ENCODE measurements at places on chromosomes 5 and 9.
A peak's percentile ranks its signal among the peaks of the same experiment; 100 is the strongest.

- DNase-seq, result no peak
Measured at GRCh38 chr9:111909444-111909843, 12.8 kb downstream of the UGCG start.

- no peak for DNase-seq
Measured at GRCh38 chr5:170532935-170533334, 29.1 kb downstream of the KCNIP1 start.

DNA sequence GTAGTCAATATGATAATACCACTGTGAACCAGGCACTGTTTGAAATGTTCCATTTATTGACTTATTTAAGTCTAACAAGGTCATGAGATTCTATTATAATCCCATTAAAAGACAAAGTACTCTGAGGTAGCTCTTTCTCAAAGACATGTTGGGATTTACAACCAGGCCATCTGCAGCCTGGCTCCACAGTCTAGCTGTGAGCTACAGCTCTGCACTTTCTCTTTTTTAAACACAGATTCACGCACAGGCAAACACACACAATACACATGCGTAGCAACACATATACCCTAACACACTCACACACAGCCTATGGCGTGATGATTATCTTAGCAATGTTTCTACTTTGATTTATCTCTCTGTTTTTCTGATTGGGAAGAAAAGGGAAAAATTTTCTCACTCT, 174.3 kb downstream of the PRR16 start:
- no peak for DNase-seq

DNA sequence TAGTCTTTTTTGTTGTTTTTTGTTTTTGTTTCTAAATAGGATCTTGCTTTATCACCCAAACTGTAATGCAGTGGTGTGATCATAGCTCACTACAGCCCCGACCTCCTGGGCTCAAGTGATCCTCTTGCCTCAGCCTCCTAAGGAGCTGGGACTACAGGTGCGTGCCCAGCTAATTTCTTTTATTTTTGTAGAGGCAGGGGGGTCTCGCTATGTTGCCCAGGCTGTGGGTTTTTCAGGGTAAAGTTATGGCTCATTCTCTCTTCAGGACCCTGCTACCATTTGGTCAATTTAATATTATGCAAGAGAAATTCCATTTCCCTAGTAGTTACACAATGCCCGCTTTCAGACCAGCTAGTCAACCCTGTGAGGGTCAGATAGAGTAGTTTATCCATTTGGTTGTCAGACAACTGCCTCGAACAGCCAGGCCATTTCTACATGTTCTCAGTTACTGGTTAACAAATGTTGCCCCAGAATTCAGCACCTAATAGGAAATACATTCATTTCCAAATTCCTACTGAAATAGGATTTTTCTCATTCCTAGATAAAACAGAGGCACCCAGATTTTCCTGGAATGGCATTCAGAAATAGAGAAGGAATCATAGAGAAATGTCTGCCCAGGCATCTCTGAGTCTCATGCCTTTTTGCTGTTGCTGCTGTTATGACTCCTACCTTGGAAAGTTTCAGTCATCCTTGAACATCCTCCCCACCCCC, 6.4 kb upstream of the GLIS3 start:
- DNase-seq, result no peak

DNA sequence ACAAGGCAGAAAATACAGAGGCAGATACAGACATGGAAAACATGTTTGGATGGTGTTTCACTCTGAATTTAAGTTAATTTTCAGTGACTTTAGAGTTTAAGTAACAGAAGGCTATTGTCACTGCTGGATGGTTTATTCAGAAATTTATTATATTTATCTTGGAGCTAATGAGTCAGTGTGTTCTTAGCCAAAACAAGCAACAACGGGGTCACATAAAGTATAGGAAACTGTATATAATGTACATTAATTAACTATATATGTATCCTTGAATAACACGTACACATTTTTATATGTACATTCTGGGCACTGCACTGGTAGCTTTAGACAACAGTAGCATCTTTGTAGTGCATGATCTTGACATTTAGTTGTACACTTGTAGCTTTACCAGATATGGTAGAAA, 30.7 kb downstream of the CYLC2 start:
- DNase-seq, result no peak

DNA sequence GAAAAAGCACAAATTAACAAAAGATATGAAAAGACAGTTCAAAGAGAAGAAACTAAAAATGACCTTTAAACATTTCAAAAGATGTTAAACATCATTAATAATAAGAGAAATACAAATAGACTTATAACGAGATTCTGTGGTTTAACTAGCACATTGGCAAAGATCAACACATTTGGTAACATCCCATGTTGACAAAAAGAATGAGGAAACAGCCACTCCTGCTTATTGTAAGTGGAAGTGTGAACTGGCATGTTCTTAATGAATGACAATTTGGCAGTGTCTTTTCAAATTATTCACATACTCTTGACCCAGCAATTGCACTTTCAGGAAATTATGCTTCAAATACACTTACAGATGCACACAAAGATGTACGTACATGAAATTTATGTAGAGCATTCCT, 176.3 kb downstream of the TLE1 start:
- no peak for DNase-seq

DNA sequence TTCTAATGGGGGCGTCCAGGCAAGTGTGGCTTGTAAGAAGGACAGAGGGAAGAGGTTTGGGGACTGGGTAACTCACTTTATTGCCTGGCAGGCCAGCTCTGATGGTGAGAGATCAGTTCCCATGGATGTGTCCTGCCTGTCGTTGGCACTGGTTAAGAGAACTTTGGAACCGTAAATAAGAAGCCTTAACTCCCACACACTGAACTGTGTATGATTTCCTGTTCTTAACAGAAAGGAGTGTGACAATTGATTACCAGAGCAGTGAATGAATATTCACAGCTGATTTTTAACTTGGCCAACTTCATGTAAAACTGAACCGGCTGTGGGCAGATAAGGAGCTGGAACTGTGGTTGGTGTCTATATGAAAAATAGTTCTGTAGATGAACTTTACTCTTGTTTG, 63.2 kb downstream of the MEGF10 start:
- no peak for DNase-seq

DNA sequence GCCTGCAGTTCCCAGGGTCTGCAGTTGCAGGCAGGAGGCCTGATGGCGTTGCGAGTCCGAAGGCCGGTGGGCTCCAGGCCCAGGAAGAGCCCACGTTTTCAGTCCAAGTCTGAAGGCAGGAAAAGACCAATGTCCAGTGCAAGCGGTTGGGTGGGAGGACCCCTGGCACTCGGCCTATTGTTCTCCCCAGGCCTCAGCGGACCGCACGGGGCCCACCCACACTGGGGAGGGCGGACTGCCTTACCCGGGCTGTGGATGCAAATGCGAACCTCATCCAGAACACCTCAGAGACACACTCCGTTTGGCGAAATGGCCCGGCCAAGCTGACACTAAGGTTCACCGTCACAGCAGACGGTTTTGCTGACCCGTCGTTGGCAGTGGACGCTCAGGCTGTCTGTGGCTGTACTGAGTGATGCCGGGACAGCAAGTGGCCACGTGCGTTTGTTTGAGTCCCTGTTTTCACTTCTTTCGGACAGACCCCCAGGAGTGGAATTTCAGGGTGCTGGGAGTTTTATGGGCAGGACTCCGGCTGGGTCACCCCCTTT, 10.2 kb upstream of the SEC16A start:
- no peak for DNase-seq

DNA sequence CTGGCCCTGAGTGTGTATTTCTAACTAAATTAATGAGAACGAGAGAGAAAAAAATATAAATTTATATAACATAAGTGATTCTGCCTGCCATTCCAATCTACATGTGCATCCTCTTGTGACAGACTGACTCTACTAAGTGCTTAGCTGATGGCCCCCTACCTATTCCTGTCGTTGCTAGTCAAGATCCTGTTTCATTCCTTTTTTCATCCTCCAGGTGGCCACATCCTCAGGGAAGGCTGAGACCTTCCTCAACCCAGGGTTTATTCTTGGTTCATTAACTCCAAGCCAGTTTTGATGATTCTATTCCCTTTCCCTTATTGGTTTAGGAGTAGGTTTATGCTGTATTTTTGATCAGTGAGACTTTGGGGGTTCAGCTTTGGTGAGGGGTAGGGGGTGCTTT, 201.3 kb downstream of the C9orf152 start:
- DNase-seq, result no peak

GRCh38 chr5:96733771-96734500, 71.8 kb downstream of the CAST start:
- DNase-seq, result no peak

DNA sequence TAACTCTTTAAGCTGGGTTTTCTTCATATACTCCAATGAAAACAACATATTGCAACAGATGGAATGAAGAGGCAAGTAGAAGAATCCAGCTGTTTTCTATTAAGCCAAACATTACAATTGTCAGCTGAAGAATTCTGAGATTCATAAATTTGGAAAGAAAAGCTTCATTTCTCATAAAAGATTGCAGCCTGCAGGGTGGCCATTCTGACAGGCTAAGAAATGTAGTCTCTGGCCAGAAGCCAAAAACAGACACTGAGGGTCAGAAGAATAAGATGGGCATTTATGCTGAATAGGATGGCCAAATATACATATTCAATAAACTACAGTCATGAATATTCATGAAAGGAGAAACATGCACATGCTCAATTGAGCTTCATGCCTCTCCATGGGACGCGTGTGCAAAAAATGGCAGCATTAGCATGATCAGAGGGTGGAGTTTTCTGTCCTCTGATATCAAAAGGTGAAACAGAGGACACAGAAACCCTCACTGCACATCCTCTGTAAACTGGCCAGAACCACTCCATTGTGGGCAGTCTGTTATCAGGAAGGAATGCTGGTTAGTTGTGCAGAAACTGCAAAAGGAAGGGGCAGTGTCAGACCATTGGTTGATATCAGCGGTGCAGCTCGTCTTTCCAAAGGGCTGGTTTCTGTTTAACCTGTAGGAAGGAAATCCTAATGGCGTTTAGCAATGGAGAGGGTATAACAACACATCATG, 50.2 kb downstream of the FXN start:
- DNase-seq, result no peak

GRCh38 chr5:154683101-154683880, 71.9 kb upstream of the LARP1 start:
- no peak for DNase-seq

DNA sequence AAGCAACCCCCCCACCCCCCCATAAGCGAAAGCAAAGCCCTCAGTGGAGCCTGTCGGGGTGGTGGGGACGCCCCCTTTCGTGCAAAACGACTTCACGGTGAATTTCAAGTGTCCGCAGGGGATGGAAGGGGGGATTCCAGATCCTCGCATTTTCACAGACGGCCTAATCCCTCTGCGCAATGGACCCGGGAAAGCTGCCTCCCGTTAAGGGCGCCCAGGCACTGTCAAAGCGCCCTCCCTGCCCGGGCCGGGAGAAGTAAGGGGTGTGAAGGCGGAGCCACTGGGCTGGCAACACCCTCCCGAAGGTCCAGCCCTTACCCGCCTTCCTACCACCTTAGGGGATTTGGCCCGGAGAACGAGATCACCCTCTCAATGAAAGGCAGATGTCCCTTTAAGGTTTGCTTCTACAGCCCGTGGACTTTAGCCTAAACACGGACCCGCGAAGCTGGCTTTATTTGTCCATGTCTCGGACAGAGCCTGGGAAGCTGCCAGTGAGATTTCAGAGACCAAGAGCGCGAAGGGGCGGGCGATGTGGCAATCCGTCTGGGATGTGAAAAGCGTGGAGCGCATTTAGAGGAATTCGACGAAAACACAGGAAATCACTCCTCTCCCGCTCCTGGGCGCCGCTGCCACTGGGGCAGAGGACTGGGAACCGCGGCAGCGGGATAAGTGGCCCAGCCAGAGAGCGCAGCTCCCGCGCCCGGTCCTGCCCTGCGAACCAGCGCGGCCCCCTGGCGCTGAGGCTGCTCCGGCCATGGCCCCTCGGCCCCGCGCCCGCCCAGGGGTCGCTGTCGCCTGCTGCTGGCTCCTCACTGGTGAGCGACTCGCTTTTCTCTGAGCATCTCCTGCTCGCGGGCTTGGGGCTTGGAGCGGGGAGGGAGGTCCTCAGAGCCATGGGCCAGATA, at the start of the genes ITGA1 and PELO:
ITGA1 (plus strand) TSS at position 317 of the 905 bp plus-strand sequence; CDS start at position 755, 438 bp downstream.
PELO (plus strand) TSS at position 317 of the 905 bp plus-strand sequence. CDS start 12,479 bp downstream, outside the sequence.
- peak; percentile 29 for DNase-seq

GRCh38 chr9:69601698-69602097, 70.5 kb downstream of the APBA1 start:
- no peak for DNase-seq

- DNase-seq, result no peak
Measured at GRCh38 chr9:99259231-99259918, 37.3 kb downstream of the SEC61B start.

GRCh38 chr5:96203761-96204160, 229.3 kb downstream of the PCSK1 start:
- no peak for DNase-seq

GRCh38 chr5:124760608-124761007, 14.2 kb upstream of the ZNF608 start:
- DNase-seq, result no peak

DNA sequence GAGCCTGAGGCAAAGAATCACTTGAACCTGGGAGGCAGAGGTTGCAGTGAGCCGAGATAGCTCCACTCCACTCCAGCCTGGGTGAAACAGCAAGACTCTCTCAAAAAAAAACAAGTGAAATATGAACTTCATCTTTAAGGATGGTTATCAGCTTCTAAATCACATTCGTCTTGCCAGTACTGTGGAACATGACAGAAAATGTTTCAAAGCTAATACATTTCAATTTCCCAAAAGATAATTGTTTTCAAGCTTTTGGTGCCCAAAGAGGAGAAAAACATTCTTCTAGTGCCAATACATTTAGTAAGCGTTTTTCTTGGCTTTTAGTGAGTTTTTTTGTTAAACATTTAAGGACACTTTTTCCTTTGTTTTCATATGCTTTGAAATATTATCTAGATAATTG, 4.4 kb upstream of the IFT74 start:
- DNase-seq, result no peak

- no peak for DNase-seq
Measured at GRCh38 chr5:1484730-1485578, 38.8 kb downstream of the LPCAT1 start.

- DNase-seq, result no peak
Measured at GRCh38 chr5:36691696-36692371, 85.4 kb downstream of the SLC1A3 start.

DNA sequence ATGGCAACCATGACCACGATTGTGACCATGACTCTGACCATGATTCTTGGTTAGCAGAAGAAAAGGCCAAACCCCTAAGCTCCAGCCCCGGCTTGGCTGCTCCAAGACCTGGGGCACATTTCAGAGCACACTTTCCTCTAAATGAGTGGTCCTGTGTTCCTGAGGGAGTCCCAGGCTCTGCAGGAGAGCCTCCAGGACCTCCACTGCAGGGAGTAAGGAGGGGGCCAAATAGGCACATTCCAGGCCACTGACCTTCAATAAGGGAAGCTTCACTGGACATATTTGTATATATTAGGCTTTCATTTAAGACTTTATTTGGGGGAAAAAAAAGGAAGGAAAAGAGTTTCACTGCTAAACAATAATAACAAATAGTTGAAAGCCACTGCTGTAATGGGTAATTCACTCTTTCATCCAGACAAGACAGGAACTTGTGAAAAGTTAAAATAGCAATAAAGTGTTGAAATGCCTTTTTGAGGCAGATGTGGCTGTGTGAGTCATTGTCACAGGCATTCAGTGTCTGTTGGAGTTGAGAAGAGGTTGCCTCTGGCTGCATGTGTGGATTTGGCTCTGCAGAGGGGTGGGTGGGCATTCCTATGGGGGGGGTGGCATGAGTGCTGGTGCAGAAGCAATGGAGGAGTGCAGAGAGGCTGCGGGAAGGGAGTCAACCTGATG, 63.9 kb upstream of the TGFBR1 start:
- DNase-seq, result no peak

Data from activated CD4-positive, alpha-beta T cell treated with anti-CD3 and anti-CD28 coated beads for 24 hours (primary cell).